ENCODE measurements at places on chromosomes 12 and 14.

GRCh38 chr12:94135896-94136295 lies 12.5 kb upstream of the PLXNC1 start:
- DNase-seq, result peak; percentile 77

DNA sequence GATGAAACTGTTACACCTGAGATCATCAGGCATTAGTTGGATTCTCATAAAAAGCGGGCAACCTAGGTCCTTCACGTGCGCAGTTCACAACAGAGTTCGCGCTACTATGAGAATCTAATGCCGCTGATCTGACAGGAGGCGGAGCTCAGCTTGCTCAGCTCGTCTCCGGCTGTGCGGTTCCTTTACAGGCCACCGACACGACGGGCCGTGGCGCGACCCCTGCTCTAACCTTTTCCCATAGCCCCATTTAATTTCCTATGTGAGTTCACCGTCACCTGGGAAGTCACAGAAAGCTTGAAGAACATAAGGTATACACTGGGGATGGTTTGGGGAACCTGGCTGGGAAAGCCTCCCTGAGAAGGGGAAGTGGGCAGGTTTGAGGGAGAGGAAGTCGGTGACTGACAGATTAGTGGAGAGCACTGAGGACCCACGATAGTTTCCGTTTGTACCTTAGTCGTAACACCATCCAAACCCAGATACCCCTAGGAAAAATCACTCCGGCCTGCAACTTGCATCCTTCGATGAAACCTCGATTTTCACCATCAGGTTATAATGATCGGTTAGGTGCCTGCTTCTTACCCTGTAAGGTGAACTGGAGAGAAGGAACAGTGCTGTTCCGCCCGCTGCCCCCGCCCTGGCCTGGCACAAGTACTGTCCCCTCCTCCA lies 2.8 kb upstream of the AAAS start:
- DNase-seq, result no peak

DNA sequence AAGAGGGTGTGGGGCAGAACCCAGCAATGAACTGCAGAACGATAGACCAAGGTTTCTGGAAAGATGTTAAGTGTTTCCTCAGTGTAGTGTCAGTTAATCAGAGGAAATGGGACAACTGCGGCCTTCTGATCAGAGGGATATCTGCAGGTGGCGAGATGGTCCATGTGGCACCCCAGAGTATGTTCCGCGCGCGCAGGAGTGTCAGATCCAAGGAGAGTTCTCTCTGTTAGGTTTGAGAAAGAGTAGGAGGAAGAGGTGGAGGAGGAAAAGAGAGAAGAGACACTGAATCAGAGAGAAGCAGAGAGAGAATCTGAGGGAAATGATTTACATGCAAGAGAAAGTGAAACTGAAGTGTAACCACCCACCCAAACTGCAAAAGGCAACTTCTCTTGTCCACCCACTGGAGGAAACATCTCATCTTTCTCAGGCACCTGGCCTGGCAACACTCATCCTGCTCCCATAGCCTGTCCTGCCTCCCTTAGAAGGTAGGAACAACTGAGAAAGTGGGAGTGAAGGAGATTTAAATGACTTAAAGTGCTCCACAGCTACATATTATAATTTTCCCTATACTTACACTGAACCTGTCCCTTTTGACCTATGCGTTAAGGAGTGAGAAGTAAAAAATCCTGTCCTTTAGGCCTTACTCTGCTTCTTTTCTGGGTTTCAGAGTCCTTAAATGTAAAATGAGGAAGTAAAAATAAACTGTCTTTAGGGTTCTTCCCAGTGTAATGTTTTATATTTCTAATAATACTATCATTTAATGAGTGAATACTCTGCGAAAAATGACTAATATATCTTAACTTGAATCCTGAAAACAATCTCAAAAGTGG lies 6.8 kb upstream of the TESPA1 start:
- DNase-seq, result no peak

DNA sequence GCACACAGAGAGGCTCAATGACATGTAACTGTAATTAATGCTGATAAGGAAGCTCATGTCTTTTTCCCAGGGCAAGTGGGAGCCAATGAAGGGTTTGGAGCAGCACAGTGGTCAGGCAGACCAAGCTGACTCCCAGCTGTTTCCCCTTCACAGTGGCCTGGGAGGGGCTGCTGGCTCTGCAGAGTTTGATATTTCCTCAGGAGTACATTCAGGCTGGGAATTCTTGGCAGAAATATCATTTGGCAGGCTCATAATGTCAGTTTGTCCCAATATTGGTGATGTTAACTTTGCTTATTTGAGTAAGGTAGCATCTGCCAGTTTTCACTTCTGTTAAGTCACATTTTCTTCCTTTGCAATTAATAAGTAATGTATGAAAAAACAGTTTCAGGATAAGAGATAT lies 247.0 kb downstream of the EMP1 start:
- DNase-seq, result no peak

DNA sequence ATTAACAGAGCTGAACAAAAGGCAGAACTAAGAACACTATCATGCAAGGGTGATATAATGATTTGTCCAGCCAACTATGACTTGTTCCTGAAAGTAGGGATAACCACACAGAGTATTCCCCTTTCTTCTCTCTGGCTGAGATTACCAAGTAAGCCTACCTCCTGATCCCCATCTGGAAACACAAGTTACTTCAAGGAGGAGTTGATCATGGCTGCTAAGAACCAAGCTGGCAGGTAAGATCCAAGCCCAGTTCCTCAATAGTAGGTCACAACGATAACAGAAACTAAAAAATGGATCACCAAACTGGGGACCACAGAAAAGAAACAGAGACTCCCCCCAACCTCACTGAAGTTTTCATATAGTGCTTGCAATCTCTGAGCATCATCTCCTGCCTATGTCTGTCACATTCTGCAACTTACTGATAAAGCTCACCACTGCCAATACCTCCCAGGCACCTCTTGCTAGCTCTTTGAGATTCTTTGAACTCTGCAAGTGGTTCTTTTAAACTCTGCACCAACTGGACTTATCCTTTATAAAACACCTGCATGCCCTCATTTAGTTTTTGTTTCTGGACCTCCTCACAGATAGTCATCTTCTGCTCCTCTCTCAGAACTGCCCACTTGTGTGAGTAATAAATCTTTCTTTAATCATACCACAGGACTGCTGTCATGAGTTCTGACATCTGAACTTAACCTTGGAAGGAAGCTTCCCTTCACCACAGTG lies 76.6 kb downstream of the LRP6 start:
- no peak for DNase-seq

DNA sequence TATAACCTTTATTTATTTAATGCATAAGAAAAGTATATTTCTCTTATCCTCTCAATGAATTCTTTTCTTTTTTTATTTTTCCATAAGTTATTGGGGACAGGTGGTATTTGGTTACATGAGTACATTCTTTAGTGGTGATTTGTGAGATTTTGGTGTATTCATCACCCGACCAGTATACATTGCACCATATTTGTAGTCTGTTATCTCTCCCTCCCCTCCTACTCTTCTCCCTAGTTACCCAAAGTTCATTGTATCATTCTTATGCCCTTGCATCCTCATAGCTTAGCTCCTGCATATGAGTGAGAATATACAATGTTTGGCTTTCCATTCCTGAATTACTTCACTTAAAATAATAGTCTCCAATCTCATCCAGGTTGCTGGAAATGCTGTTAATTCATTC lies 1900.0 kb upstream of the SEL1L start:
- DNase-seq, result no peak

- DNase-seq, result peak; percentile 87
Observed at GRCh38 chr14:103121846-103122584, 1.2 kb upstream of the TNFAIP2 start.

GRCh38 chr12:9340422-9341259 lies 132.4 kb upstream of the PZP start:
- DNase-seq, result no peak

GRCh38 chr12:19227190-19227879 lies 97.8 kb downstream of the PLEKHA5 start:
- peak; percentile 46 for DNase-seq

GRCh38 chr12:650983-651382 lies 12.3 kb downstream of the NINJ2 start:
- no peak for DNase-seq

DNA sequence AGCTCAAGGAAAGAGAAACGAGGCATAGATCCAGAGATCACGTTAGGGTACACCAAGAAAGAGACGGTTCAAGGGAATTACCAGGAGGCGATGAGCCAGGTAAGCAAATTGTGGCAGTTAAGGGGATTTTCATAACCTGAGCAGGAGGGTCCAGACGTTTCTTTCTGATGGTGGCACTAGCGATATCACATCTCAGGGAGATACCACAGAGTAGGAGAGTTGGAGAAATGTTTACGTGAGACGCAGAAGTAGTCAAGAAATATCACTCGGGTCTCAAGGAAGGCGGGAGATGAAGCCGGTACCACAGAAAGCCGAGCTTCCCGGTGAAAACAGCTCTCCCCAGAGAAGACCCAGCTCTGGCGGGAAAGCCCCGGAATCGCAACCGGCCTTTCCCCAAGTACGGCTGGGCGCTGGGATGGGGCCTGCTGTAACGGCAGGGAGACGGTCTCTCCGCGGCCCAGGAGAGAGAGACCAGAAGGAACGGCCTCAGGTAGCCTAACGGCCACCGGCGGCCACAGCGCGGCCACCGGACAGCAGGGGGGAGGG lies 485 bp downstream of the SENP1 start:
- no peak for DNase-seq

- no peak for DNase-seq
Observed at GRCh38 chr12:131066207-131066885, 112.6 kb downstream of the ADGRD1 start.

DNA sequence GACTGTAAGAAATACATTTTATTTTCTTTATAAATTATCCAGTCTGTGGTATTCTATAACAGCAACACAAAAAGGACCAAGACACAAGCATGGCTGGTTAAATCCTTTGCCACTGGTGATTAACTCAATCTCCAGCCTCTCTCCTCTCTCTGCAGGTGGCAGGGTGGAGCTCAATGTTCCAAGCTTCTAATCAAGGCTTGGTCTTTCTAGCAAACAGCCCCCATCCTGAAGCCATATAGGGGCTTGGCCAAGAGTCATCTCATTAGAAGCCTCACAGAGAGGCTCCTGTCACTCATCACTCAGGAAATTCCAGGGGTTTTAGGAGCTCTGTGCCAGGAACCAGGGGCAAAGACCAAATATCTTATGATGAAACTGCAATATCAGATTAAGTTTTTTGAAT lies 12.0 kb downstream of the C12orf75 start:
- no peak for DNase-seq

GRCh38 chr12:68621472-68622081 lies 10.9 kb downstream of the RAP1B start:
- no peak for DNase-seq

DNA sequence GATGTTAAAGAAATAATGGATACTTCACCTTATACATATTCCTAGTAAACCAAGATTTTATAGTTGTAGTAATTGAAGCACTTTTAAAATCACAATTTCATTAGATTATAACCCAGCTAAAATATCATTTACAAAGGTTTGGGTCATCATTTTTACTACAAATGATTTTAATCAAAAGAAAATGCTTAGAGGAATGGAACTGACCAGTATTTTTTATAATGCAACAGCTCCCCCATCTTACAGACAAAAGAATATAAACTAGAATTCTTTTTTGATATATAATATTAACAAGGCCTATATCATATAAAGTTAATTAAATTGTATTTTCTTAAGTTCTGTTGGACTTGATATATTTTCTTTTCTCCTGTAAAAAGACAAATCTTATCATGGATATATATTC lies 20.4 kb upstream of the LRFN5 start:
- DNase-seq, result no peak

DNA sequence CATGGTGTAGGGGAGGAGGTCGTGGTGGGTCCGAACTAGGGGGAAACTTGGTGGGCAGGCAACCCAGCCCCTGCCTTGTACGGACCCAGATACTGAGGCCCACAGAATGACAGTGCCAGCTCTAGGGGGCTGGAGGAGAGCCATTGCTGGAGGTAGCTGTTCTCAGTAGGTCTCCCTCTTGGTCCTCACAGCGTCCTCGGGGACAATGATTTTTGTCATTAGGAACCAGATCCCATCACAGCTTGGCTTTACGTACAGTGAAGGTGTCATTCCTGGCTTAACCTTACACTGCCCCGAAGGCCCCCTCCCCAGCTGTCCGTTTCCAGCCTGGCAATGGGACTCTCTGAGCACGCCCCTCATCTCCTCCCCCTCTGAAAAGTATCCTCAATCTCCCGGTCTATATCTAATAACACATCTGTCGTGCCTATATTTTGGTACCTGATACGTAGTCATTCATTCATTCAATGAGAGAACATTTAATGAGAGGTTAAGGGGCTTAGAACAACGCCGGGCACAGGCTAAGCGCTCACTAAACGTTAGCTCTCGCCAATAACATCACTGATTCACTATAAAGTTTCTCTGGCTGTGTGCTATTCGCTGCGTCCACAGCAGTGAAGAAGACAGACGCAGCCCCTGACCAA lies 597 bp upstream of the DYNC1H1 start:
- no peak for DNase-seq

DNA sequence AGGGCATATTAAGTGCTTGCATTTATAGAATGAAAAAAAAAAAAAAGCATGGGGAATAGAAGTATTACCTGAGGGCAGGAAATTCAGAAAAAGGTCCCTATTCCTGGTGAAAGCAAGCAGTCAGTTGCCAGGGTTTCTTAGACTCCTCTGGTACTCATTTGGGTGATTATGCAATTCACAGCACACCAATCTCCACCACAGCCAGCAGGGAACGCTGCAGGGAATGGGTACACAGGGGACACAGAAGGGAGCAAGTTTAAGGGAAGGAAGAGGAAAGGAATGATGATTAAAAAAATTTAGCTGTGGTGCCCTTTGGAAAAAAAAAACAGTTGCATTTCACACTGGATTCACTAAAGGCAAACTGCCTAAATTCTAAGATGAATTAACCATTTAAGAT lies 14.2 kb downstream of the BLTP3B start:
- peak; percentile 8 for DNase-seq

DNA sequence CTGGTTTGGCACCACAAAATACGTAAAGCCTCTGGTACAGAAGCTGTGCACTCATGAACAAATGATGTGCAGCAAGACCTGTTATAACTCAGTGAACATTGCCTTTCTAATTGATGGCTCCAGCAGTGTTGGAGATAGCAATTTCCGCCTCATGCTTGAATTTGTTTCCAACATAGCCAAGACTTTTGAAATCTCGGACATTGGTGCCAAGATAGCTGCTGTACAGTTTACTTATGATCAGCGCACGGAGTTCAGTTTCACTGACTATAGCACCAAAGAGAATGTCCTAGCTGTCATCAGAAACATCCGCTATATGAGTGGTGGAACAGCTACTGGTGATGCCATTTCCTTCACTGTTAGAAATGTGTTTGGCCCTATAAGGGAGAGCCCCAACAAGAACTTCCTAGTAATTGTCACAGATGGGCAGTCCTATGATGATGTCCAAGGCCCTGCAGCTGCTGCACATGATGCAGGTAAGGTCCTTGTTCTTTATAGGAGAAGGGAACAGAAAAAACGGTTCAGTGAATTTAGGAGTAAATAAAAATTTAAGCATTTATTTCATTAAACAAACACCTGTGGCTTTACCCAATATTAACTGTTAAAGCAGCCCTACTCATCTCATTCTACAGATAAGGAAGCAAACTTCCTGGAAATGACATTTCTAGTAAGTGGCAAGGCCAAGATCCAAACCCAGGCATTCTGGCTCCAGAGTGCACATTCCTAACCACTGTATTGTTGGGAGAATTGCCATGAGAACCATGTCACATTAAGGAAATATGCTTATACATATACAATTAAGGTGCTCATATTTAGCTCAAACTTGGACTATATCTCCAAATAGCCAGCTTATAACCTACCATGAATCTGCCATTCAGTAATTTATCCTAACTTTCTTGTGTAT lies 11.7 kb downstream of the COCH start:
- DNase-seq, result no peak
